ENCODE measurements at places on chromosomes 7 and 10.
A peak's percentile ranks its signal among the peaks of the same experiment; 100 is the strongest.

DNA sequence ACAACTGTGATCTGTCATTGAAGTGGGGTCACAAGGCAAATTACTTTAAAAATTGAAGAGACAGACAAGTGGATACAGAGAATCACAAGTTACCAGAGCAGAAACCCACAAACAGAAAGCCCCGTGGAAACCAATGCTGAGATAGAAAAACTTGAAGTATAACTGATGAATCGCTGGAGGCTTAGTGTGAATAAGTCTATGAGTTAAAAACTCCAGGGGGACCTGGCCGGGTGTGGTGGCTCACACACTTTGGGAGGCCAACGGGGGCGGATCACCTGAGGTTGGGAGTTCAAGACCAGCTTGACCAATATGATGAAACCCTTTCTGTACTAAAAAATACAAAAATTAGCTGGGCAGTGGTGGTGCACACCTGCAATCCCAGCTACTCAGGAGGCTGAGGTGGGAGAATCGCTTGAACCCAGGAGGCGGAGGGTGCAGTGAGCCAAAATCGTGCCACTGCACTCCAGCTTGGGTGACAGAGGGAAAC lies 69.7 kb upstream of the ZNRF2 start:
- DNase-seq: no peak

GRCh38 chr7:139775829-139776266 lies 1.9 kb downstream of the HIPK2 start:
- peak; percentile 58 for DNase-seq

DNA sequence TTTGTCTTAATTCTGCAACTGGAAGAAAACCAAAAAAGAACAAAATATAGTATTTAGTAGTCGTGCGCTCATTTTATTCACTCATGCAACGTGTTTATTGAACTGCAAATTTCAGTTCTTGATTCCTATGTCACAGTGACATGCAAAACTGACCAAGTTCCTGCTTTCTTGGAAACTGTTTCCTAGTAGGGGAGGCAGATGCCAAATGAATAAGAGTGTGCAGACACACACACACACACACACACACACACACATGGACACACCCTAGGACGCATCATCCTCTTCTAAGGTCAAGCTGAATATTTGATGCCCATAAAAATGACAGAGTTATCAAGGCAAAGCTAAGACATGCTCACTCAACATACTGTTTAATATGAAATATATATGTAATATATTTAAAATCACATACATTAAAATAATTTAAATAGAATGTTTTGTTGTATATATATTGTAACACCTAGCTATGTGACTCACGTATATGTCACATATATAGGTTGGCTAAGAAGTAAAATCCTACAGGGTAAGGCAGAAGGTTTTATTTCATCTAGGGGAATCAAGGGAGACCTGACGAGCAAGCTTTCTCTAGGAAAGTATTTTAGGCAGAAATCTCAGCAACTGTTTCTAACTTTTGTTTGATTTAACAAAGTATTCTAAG lies 79.6 kb downstream of the SVIL start:
- DNase-seq: no peak

DNA sequence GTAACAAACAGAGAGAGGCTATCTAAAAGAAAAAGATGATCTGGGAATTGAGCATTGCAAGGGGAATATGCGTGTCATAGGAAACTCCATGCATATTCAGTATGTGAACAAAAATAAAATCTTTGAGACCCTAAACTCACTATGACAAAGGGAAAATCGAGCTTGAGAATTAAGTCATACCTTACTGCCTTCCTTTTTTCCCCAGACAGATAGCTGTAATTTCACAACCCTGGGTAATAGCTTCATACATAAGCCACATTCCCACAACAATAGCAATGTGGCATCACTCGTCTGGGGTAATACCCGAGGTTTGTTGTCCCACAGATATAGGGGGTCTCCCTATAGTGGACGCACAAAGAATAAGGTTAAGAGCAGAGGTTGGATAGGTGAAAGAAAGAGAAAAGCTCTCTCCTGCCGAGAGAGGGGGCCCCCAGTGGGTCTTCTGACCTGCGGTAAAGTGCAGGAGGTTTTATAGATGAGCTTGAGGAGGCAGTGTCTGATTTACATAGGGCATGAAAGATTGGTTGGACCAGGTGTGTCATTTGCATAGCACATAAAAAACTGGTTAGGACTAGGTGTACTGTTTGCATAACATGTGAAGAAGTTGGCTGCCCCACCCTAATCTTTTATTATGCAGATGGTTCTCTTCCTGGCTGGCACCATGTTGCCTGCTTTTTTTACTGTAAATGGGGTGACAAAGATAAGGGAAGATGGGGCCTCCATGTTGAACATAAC lies 11.6 kb downstream of the CYP3A43 start:
- DNase-seq: no peak

GRCh38 chr10:80701706-80702105 lies 164.0 kb downstream of the SH2D4B start:
- no peak for DNase-seq

Data from activated CD4-positive, alpha-beta T cell treated with anti-CD3 and anti-CD28 coated beads for 4 hours (primary cell).